ENCODE measurements at places on chromosomes 12 and 14. TPM values are rescaled to one million over a fixed set of nuclear protein-coding genes. Genes with fewer than 3 reads are reported as not detected.

Gene ANKRD33
- not detected for total RNA-seq

Gene NXPH4
- total RNA-seq = 1.0 TPM

Gene LUM
- 80.2 TPM for total RNA-seq

Gene P2RX7
- 0.13 TPM for total RNA-seq

Gene SRSF9
- total RNA-seq = 147 TPM

Gene GLT8D2
- total RNA-seq = 10.9 TPM

Measured in mesangial cell (primary cell).